ENCODE measurements at places on chromosomes 12 and 14.

GRCh38 chr12:38555620-38556591 is 239.3 kb downstream of the ALG10B start:
- DNase-seq, result no peak

- no peak for DNase-seq
These were observed 185.7 kb upstream of the NTF3 start for GRCh38 chr12:5246196-5246595.

DNA sequence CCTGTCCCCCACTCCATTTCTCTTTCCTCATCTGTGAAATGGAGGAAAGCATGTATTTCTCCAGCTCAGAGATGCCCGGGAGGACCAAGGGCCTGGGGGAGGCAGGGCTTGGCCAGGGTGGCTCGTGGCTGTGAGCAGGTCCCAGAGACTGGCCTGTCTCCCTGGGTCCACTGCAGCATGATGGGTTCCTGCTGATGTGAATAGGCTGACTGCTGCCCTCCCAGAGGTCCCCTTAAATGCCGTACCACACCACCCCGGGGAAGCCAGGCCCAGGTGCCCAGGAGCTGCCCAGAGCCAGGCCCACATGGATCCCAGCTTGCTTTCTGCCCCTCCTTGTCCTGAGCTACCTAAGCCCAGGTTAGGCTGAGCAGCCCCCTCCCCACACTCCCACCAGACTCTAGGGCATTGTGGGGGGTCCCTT is 158.2 kb upstream of the C14orf180 start:
- DNase-seq, result no peak

DNA sequence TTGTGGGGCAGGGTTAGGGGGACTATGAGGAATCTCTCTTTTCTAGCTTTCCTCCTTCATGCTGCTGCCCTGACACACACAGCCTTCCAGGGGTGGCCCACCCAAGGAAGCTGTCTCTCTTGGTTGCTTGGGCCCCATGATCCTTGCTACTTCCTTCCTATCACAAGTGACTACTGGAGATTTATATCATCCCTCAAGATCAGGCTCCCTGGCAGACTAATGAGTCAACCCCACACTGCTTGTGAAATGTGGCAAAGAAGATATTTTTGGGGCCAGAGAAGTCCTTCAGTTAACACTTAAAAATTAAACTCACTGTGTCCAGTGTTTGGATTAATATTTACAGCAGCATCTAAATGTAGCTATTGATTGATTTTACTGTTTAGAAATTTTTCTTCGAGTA is 1.5 kb downstream of the OR4E1 start:
- DNase-seq, result no peak

DNA sequence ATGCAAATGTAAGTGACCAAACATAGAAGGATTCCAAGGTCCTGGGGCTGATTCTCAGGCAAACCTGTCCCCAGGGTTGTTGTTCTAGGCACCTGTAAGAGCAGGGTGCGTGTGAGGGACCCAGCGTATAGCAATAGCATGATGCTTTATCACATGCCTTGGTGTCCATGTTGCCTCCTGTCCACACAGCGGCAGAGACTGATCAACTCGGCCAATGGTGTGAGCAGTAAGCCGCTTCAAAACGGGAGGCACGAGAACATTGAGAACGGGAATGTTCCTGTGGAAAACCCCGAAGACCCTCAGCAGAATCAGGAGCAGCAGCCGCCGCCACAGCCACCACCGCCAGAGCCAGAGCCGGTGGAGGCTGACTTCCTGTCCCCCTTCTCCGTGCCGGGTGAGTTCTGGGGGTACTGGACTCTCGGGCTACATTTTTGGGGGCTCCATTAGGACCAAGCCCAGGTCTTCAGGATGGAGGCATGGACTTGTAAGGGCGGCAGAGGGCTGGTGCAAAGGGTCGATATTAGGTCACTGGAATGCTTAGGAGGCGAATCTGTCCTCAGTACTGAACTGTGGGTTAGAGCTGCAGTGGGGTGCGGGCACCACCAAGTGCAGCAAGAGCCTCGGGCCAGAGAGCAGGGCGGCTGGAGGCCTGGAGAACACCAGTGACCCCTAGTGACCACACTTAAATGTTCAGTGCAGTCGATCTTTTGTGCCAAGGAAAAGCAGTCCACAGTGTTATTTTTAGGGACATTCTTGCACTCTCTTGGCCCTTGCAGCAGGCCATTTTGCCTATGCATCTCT is 57.2 kb upstream of the RIN3 start:
- DNase-seq, result no peak

DNA sequence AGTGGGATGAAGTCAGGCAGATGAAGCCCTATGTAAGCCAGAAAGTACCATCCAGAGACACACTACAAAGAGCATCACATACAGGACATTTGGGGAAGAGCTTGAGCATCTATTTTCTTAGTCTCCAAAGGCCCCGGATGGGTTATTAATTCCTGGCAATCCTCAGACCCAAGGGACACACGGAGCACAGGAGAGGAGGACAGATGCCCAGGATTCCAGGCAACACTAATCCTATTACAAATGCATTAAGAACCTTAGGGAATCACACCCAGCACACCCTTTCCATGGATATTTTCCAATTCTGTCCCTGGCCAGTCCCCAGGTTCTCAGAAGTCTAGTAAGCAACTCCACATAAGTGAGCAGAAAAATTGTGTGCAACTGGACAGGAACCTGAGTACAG is 65.9 kb downstream of the CMKLR1 start:
- DNase-seq, result no peak

DNA sequence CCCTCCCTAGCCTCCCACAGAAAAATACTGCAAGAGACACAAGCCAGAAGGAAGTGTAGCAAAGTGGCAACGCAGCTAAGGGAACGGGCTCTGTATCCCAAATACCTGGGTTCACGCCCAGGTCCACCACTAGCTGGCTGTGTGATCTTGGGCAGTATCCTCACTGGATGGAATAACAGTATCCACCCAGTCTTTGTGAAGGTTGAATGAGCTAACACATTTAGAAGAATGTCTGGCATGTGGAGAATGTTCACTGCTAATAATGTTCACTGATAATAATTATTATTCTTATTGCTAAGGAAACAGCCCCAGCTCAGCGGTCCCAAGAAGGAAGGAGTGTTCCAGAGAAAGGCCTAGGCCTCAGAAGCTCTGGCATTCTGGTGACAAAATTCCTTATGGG is 70.9 kb downstream of the VWF start:
- DNase-seq, result no peak

GRCh38 chr12:104526320-104526719 is 69.6 kb downstream of the CHST11 start:
- no peak for DNase-seq

DNA sequence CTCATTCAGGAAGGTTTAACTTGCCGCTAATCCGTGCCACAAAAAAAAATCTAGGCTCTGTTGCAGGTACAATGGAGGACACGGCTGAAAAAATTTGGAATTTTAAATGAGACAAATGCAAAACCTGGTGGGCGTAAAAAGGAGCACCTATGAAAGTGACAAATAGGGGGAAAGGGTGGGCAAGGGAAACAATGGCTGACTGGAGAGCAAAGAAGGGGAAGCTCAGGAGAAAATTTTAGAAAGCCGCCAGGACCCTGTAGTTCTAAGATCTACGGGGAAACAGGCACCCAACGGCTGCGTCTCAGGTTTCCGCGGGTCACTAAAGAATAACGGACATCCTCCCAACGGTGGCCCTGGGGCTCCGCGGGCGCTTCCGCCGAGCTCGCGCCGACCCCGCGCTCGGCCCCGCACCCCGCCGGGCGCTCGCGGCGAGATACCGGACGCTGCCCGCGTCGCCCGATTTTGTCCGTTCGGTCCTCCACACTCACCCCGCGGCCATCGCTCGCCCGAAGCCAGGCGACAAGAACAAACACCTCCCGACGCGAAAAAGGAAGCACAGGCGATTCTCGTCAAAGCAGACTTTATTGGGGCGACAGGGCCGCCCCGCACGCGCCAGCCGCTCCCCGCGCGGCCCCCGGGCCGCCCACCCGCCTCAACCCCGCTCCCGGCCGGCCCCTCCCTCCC is 1.1 kb upstream of the YY1 start:
- DNase-seq, result peak; percentile 71

DNA sequence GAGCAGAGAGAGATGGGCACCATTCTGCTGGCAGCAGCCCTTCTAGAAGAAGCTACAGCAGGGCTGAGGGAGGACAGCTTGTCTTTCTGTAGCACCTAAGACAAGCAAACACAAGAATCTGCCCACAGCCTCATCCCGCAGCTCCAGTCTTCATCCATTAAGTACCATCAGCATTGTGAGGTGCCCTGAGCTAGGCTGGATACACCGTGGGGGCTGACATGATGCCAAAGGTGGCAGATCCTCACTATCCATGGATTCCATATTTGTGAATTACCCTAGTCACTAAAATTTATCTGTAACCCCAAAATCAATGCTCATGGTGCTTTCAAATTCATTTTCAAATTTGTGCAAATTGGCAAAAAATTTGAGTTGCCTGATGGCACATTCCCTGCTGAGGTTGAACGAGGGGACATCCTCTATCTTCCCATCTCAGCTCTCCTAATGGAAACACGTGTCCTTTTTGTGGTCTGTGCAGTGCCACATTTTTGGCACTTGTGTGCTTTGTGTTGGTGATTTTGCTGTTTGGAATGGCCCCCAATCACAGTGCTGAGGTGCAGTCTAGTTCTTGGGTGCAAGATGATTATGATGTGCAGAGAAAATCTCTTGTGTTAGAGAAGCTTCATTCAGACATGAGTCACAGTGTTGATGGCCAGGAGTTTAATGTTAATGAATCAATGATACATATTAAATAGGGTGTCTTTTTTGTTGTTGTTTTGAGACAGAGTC is 7.0 kb downstream of the PITPNM2 start:
- no peak for DNase-seq

- DNase-seq, result no peak
These were observed 14.3 kb upstream of the DHRS7 start for GRCh38 chr14:60179431-60179869.

GRCh38 chr14:72476657-72477499 is 417.0 kb downstream of the DPF3 start:
- peak; percentile 73 for DNase-seq

GRCh38 chr12:26247873-26248272 is 52.5 kb downstream of the SSPN start:
- DNase-seq, result no peak

- peak; percentile 60 for DNase-seq
These were observed 313.3 kb downstream of the DUSP6 start for GRCh38 chr12:89038831-89039512.

- no peak for DNase-seq
These were observed 17.0 kb downstream of the CEP128 start for GRCh38 chr14:80924365-80925103.

DNA sequence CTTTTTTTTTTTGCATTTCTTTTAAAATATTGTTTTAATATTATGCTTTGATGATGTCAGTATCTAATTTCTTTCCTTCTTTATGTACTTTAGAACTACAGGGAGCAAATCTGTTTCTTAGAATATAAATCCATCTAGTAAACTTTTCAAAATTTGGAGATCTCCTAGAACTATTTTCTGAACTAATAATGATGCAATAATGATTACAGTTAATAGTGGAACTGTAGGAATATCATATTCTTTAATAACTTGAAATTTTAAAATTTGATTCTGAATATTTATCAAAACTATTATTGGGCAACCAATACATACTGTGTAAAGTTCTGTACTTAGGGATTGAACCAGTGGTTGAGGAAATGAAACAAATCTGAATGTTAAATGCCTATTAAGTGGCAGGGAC is 23.1 kb upstream of the PMCH start:
- no peak for DNase-seq

- no peak for DNase-seq
These were observed 154.4 kb downstream of the CALM1 start for GRCh38 chr14:90551070-90551704.

DNA sequence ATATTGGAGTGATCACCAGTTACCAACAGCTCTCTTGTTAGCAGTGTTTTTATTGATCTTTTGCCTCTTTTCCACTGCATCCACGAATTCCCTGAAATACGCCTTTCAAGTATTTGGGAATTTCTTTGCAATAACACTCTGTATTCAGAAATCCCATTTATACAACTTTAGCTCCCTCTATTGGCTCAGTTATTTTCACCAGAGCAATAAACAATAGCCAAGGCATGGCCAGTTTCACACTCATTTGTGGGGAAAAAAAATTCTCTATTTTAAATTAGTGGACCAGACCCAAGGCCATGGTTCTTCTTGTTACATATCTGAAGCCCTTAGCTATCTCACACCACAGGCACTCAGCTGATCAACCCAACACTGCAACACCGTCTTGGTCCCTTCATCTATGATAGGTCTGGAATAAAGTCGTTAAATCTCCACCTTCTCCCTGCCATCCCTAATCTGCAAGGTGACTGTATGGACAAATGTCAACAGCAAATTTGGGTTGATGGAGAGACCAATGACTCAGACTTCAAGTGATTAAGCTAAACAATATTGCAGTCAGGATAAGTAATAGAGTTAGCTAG is 92.4 kb upstream of the TMEM260 start:
- no peak for DNase-seq

- no peak for DNase-seq
These were observed 31.5 kb upstream of the CCT2 start for GRCh38 chr12:69553628-69554248.

- no peak for DNase-seq
These were observed 73.9 kb upstream of the EVL start for GRCh38 chr14:99991331-99991730.

DNA sequence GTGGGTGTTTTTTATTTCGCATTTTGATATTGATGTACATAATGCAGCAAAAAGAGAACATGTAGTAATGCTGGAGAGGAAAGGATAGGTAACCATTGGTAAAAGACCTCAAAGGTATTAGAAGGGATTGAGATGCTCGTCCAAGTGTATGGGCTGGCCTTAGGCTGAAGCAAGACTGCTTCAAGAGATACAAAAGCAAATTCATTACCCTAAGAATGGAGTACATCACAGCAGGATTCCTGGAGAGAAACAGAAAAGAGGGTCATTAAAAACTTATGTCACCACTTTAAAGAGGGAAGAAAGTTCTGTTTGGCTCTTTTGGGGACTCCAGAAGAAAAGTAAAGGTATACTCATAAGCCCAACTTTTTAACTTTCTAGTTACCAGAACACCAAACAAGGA is 420.5 kb downstream of the ZFP36L1 start:
- no peak for DNase-seq

GRCh38 chr14:99737451-99737951 is 53.4 kb downstream of the CYP46A1 start:
- DNase-seq, result no peak

- no peak for DNase-seq
These were observed 103.7 kb downstream of the DYRK2 start for GRCh38 chr12:67752226-67752732.

- DNase-seq, result no peak
These were observed 91.6 kb downstream of the LRRC74A start for GRCh38 chr14:76917745-76918255.

DNA sequence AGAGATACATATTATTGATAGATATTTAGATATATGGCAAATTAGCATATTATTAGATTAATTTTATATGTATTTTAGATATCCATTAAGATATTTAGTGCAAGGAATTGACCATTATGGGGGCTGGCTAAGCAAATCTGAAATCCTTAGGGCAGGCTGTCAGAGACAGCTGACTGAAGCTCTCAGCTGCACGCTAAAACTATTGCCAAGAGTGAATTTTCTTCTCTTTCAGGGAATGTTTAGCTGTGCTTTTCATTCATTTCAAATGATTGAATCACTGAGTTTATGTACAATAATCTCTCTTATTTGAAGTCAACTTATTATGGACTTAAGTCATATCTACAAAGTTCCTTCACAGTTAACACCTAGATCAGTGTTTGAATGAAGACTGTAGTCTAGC is 566.5 kb downstream of the LRFN5 start:
- no peak for DNase-seq

Measured in stimulated activated CD8-positive, alpha-beta memory T cell treated with anti-CD3 and anti-CD28 coated beads, Interleukin-4, amount 100 ng/mL, for 48 hours (primary cell).